ENCODE measurements at places on chromosomes 3 and 15.
A peak's percentile ranks its signal among the peaks of the same experiment; 100 is the strongest.

GRCh38 chr3:85162905-85163304 lies 204.1 kb downstream of the CADM2 start:
- no peak for DNase-seq

GRCh38 chr15:68176601-68177000 lies 28.5 kb downstream of the CALML4 start:
- no peak for DNase-seq

DNA sequence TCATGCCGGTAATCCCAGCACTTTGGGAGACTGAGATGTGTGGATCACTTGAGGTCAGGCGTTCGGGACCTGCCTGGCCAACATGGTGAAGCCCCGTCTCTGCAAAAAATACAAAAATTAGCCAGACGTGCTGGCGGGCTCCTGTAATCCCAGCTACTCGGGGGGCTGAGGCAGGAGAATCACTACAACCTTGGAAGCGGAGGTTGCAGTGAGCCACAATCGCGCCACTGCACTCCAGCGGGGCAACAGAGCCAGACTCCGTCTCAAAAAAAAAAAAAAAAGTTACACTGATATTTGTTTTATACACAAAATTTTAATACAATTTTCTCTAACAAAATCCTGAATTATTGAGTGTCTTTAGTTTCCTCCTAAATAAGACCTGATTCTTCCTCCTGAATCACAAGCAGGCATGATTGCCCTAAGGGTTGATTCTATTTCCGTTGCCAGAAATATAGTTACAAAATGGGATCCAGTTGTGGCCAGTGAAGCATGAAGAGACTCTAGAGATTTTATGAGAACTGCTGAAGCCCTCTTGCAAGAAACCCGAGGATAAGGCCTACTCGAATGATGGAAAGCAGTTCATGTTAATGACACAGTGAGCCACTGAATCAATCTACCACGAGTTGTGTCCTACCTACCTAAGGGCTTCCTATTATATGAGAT lies 9.6 kb upstream of the SMARCC1 start:
- DNase-seq: no peak

DNA sequence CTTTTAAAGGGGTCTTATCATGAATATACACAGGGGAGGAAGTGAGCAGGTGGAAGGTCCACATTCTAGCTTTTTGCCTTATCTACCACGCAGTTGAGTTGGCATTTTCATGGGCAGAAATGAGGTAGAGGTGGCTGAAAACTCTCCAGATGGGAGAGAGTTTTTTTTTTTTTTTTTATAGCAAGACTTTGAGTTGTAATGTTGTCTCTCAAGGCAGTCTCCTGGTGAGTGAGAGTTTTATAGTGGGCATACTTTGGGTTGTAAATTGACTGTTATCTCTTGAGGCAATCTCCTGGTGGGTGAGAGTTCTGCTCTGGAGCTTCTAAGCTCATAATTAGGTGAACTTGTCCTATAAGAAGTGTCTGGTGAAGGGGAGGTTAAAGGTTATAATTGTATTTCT lies 191.7 kb upstream of the NAALADL2 start:
- no peak for DNase-seq

DNA sequence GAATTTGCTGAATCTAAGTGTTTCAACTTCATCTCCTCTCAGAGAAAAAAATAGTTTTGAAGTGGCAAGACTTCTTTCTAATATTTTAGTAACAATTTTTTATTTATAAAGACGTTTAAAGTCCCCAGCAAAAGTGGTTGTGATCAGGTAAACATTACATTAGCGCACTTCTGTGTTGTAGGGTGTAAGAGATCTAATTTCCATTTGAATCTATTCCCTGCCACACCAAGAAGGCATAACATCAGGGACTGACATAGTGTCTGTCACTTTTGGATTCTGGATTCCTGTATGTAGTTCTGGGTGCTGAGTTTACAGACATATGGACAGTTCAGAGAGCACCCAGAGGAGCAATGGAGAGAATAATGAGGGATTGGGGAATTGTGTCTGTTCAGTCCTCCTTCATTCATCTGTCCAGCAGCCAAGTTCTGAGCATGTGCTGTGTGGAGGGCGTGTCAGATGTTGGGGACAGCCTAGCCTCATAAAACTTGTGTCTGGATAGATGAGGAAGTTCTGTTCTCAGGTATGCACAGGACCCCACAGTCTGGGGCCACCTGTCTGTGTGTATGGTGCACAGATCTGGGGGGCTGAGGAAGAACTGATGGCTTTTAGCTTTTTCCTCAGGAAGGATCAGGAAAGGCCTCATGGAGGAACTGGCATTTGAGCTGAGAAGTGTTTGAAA lies 65.6 kb downstream of the MAP2K5 start:
- no peak for DNase-seq

DNA sequence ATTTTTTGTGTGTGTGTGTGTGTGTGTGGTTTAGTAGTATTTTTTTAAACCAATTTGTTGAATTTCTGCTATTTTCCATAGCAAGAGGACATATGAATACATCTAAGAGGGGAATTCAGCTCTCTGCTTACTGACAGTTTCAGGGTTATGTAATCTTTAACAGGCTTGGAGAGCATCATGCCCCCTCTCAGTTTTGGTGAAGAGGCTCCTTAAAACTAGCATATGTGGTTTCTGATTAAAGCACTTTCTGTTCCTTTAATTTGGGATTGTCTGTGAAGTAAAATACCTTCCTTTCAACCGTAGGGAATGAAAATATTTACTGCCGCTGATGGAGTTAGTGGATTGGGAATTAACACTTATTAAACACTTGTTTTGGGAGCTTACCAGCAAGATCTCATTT lies 19.4 kb upstream of the NFKBIZ start:
- DNase-seq: no peak

DNA sequence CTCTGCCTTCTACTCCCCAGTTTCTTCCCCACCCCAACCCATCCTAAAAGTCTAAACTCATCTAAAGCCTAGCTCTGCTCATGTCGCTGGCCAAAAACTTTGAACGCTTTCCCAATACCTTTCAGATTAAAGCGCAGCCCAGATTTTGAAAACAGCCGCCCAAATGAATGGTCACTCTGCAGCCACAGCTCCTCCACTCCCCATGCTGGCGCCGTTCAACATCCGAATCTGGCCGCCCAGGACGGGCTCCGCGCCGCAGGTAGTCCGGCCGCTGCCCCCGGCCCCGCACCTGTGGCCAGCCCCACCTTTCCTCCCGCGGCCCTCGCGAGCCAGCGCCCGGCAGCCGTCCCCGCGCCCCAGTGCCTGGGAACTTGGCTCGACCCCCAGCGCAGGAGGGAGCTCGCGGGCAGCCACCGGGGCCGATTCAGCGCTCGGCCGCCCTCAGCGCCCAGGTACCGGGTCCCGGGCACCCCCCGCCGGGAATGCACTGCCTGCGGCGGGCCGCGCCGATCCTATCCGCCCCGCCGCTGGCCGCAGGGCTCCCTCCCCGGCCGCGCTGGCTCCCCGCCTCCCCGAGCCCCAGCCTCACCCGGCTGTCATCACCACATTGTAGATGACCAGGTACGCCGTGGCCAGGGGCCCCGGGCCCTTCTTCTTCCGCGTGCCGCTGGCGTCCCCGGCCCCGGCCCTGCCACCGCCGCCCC lies 417 bp downstream of the HACD2 start:
- peak; percentile 62 for DNase-seq
